ENCODE measurements at places on chromosomes 7 and 10.

- DNase-seq = no peak
These were observed 132.6 kb downstream of the CHRM2 start for GRCh38 chr7:137001041-137001440.

- DNase-seq = peak; percentile 93
These were observed at the start of gene ZNF273 for GRCh38 chr7:64902806-64903721. TSS of gene ZNF273 (plus strand) at chr7:64903273. CDS start at chr7:64903318, 45 bp downstream.

DNA sequence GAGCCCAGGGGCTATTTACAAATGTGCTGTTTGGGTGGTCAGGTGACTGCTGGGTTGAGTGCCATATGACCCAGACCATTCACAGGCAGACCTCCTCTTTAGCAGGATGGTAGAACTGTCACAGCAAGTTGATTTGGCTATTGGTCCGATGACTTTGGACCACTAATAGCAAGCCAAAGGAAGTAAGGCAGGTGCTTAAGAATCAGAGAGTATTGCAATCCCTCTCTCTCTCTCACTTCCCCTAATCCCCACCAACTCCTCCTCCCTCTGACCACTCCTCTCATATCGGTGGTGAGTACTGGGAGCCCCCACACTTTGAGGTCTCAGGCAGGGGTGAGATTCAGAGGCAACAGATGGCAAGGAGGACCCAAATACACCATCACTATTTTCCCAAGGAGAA is 165.3 kb downstream of the TRIL start:
- DNase-seq = no peak

DNA sequence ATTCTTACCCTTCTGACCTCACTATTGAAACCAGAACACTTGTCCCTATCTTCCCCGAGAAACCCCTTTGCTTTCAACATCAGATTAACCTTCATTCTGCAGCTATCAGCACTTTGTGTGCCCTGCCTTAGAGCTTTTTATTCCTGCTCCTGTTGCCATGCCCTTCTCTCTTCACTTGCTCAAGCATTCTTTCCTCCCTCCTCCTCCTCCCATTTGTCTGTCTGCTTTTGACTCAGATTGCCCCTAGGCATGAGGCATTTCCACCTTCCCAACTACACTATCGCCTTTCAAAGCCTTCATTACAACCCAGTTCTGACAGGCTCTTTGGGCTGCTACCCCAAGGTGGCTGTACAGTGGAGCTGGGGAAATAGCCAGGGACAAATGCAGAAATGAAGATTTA is 143.3 kb downstream of the SLC25A13 start:
- DNase-seq = no peak

DNA sequence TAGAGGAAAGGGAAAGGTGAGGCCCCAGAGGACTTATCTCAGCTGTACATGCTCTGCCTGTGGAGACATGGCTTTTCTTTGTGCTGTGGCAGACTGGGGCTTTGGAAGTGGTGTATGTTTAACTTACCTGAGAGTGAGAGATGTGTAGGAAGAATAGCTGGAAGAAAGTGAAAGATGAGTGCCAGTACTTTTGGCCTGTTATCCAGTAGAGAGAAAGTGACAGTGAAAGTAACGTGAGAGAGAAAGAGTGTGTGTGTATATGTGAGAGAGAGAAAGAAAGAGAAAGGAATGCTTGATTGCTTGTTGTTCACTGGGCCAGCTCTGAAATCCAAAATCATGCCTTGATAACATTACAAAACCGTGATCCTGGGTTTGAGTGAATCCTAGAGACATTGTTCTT is 25.5 kb downstream of the MTURN start:
- no peak for DNase-seq

- DNase-seq = no peak
These were observed 399 bp upstream of the OGDHL start for GRCh38 chr10:49762566-49762877.

DNA sequence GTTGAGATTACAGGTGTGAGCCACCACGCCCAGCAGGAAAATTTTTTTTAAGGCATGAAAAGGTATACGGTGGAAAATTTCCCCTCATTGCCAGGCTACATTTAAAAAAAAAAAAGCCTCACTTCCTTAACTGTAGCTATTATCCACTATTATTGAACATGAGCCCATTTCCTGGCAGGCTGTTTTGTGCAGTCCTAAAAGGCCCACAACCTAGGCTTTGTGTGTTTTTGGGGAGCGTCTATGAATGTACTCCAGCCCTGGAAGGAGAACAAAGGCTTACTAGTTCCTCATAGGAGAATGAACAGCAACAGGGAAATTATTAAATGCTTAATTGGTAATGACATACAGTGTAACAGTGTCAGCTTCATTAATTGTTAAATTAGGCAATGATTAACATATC is 111.0 kb downstream of the ABLIM1 start:
- no peak for DNase-seq

- no peak for DNase-seq
These were observed 16.0 kb downstream of the EGFR start for GRCh38 chr7:55034776-55035175.

- DNase-seq = no peak
These were observed 242.0 kb downstream of the BICC1 start for GRCh38 chr10:58754469-58755339.

GRCh38 chr10:74081941-74082718 is 68.5 kb downstream of the AP3M1 start:
- DNase-seq = no peak

DNA sequence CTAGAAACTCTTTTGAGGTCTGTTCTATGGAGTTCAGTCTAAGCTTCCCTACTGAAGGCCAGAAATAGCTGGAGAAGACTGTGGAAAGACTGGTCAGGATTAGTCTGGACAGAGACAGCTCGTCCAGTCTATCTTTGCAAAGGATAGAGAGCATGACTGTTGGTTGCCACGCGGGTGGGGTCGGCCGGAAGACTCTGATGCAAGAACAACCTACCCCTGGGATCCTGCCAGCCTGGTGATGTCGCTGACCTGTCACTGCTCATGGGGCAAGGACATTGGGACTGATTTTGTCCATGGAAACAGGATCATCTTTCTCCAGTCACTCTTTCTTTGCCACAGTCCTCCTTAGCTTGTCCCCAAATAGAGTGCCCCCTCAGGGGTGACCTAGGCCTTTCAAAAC is 337.6 kb upstream of the NPSR1 start:
- DNase-seq = no peak

GRCh38 chr10:80081801-80082750 is 3.6 kb downstream of the TMEM254 start:
- DNase-seq = no peak

DNA sequence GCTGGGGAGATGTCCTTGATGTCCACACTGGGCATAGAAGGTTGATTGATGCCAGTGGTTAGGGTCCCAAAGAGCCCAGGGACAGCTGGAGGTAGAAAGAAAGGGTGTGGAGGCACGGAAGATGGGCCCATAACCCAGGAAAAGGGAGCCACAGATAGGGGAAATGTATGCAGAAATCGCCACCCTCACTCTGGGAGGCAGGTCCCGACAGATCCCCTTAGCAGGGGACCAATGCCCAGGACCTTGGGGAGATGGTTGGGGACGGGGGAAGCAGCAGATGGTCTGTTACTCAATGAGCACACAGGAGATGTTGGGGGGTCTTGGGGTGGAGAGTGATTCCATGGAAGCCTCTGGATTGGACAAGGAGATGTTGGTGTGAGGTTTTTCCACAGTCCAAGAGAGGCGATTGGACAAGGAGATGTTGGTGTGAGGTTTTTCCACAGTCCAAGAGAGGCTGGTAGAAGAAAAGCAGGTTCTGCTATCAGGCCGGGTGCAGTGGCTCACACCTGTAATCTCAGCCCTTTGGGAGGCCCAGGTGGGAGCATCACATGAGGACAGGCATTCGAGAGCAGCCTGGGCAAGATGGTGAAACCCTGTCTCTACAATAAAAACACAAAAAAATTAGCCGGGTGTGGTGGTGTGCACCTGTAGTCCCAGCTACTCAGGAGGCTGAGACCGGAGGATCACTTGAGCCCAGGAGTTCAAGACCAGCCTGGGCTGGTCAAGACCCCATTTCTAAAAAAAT is 7.0 kb upstream of the PPP1R35 start:
- no peak for DNase-seq

DNA sequence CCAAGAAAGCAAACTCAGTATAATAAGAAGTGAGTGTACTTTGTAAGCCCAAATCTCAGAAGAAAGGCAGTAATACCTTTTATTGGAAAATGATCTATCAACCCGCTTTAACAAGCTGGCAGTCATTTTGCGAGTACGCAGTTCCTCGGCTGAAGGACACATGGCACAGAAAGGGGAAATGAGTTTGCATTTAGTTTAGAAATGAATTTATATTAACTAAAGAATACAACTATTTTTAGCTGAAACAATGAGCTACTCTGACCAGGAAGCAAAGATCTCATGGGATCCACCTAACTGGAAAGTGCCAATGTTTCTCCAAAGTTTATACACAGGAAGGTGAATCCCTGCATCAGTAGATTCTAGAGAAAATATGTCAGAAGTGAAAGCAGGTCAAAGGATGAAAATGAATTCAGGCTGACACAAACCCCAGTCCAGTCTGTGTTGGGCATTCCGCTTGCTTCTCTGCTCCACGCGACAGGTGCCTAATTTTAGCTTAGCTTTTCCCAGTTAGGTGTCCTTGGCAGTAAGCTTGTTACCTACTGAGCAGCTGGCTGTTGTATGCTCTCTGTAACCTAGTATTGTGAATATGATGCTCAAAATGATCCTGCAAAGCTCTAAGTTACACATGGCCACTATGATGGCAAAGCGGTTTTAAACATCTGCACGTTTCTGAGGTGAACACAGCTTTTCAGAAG is 112.8 kb downstream of the LARP4B start:
- no peak for DNase-seq

- DNase-seq = no peak
These were observed 92.7 kb downstream of the CDK14 start for GRCh38 chr7:90688810-90689209.

GRCh38 chr10:121154846-121155245 is 303.7 kb downstream of the WDR11 start:
- no peak for DNase-seq

DNA sequence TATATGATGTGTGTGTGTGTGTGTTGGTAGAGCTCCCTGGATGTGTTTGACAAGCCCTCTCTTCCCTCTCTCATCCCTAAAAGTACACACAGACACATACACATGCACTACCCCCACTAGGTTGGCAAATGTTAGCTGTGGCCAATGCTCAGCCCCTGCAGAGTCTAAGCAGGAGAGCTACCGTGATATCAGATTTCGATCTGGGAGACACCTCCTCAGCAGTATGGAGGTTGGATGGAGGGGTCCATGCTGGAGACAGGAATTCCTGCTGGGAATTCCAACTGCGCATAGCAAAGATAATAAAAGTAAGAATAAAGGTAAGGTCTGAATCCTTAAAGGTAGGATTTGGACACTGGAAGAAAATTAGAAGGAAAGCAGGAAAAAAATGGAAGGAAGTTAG is 85.7 kb downstream of the C10orf90 start:
- no peak for DNase-seq

DNA sequence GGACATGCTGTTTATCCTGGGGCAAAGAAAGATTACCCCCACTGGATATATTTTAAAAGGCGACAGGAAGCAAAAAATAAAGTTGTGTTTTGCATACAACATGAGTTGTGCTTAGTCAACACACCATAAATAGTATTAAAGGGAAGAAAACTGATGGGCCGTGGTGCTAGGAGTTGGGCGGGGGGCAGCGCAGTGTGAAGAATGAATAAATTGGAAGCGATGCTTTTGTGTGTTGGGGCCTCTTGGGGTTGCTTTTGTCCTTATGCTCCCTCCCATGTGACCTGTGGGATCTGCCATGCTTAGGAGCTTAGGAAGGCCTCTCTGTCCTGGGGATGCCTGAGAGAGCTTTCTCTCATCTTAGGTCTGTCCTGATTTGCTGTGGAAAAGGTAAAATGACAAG is 35.0 kb upstream of the AGR3 start:
- DNase-seq = no peak

DNA sequence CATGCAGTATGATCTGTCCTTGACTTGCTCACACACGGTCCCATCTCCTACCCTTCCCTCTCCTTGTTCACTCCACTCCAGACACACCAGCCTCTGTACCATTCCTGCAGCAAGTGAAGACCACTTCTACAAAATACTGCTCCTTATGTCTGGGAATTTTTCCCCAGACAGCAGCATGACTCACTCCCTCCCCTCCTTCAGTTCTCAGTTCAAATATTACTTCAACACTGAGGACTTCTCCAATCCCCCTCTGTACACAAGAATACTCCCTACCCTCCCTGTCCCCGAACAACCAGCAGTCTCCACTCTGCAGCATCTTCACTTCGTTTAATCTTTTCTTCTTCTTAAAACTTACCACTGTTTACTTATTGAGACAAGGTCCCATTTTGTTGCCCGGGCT is 474.0 kb downstream of the GPAM start:
- DNase-seq = no peak

DNA sequence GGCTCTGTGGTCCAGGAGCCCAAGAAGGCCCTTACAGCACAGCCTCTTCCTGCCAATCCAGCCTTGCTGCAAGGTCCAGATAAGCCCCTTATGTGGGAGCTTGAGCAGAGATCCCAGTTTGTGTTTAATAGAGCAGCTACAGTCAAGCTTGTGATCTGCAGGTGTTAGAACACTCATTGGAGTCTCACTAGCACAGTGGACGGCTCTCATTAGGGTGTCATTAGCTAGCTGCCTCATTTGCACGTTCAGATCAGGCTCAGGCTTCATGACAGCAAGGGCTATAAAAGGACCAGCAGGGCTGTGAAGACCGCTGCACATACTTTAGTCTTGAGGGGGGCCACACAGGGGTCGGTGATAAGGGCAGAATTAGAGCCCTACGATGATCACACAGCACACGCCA is 443.2 kb downstream of the RPS24 start:
- DNase-seq = no peak

DNA sequence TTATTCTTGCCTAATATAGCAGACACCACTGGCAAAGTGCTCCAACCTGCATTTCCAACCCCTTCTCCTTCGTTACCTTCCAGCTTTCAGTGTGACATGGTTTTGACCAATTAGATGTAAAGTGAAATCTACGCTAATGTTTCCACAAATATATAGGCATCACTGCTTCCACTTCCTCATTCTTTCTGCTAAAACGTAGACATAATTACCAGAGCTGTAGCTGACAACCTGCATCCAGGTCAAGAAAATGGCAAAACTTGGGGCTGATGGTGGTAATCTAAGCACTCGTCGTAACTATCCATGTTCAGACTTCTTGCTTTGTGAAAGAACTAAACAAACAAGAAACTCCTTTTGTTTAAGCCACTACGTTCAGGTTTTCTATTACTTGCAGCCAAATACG is 41.8 kb upstream of the COL1A2 start:
- DNase-seq = no peak

- DNase-seq = no peak
These were observed 312.0 kb upstream of the GLI3 start for GRCh38 chr7:42548816-42549611.

GRCh38 chr7:77458786-77459185 is 42.6 kb upstream of the GSAP start:
- DNase-seq = no peak

- no peak for DNase-seq
These were observed 22.0 kb downstream of the NXPH1 start for GRCh38 chr7:8455426-8455825.

DNA sequence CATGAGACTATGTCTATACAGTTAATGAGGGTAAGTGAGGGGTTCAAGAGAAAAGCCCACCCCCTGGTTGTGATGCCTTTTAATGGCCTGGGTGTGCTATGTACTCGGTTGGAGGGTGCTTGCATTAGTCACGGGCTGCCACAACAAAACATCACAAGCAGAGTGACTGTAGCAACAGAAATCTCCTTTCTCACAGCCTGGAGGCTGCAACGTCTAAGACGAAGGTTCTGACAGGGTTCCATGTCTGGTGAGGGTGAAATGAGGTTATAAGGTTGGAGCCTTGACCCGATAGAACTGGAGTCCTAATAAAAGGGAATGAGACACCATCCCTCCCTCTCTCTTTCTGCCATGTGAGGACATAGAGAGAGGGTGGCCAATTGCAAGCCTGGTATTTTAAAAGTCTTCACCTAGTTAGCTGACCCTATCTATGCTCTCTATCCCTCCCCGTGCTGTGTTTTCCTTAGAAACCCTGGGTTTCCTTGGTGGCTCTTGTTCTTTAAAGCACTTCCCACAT is 126.0 kb upstream of the GDF10 start:
- DNase-seq = no peak

Data from stimulated activated CD4-positive, alpha-beta T cell treated with anti-CD3 and anti-CD28 coated beads, Interleukin-1b, Interleukin-23, amount 100 ng/mL, for 48 hours (primary cell).